ENCODE measurements at places on chromosomes 5 and 9. TPM values are rescaled to one million over a fixed set of nuclear protein-coding genes. Genes with fewer than 3 reads are reported as not detected.
A peak's percentile ranks its signal among the peaks of the same experiment; 100 is the strongest.

SPATA6L gene
- total RNA-seq = 0.92 TPM

GRCh38 chr9:35753466-35753865, 610 bp downstream of the MSMP start:
- no peak for DNase-seq

- no peak for DNase-seq
Observed at GRCh38 chr5:74976651-74977050, 75.7 kb downstream of the GCNT4 start.

PTGS1 gene
- total RNA-seq = 0.07 TPM

C6 gene
- not detected for total RNA-seq

PRRC1 gene
- total RNA-seq = 36.9 TPM

GRCh38 chr5:116084287-116084691, 536 bp upstream of the COMMD10 start:
- peak; percentile 38 for DNase-seq

GRCh38 chr5:71732011-71732410, 12.9 kb downstream of the CARTPT start:
- DNase-seq = no peak

GRCh38 chr9:98774746-98775145, 21.6 kb downstream of the ANKS6 start:
- no peak for DNase-seq
